ENCODE measurements at places on chromosomes 2 and 18.

DNA sequence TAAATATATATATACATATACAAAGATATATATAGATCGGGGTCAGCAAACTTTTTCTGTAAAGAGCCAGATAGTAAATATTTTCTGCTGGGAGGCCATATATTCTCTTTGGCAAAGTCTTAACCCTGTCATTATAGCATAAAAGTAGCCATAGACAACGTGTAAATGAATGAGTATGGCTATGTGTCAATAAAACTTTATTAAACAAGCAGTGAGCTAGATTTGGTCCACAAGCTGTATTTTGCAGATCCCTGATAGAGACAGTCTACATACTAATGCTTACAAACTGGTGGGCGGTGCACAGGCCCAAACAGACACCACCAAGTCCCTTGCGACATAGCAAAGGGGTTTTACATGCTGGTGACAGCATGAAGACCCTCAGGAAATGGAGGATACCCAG lies 30.3 kb downstream of the SLC14A2 start:
- DNase-seq, result no peak

- DNase-seq, result no peak
Observed at GRCh38 chr2:195413944-195414343, 243.1 kb upstream of the SLC39A10 start.

DNA sequence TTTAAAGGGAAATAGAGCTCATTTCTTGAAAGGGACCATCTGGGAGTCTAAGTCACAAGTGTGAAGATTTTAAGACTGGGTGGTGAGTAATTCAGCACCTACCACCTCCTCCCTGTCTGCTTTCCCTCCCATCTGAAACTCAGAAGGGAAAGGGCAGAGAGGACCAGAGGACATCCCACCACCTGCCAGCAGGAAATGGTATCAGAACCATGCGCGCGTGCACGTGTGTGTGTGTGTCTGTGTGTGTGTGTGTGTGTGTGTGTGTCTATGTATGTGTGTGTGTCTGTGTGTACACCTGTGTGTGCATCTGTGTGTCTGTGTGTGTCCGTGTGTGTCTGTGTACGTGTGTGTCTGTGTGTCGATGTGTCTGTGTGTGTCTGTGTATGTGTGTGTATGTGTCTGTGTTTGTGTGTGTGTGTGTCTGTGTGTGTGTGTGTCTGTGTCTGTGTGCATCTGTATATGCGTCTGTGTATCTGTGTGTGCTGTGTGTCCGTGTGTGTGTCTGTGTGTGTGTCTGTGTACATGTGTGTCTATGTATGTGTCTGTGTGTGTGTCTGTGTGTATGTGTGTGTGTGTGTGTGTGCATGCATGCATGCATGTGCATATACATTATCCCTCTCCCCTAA lies 76.8 kb downstream of the ZFP36L2 start:
- no peak for DNase-seq

DNA sequence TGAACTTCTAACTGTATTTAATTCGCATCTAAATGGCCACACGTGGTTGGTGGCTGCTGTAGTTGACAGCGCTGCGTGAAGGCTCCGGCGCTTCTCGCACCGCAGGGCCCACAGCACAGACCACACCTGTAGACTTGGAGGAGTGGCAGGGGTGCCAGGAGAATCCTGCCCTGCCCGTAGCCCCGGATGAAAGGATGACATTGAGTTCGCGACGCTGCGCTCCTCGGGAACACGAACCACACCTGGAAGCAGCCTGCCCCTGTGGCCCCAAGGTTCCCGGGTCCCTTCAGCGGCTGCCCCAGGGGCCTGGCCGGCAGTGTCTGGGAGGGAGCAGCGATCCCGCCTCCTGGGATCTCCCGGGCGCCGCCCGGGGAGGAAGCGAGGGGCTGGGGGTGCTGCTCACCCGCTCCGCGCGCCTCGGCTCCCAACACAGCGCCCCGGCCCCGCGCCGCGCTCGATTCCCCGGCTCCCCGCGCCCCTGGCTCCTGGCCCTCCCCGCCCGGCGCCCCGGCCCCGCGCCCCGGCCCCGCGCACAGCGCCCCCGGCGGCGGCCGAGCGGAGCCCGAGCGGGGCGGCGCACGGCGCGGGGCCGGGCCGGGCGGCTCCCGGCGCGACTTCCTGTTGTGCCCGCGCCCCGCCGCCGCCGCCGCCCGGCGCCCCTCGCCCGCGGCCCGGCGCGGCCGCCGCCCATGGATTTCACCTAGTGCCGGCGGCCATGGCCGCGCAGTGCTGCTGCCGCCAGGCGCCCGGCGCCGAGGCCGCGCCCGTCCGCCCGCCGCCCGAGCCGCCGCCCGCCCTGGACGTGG lies at the start of gene RNPEPL1:
Gene RNPEPL1, plus strand, starts transcription at position 613 of the 806 bp plus-strand sequence. Its CDS starts 103 bp downstream, at position 716.
- DNase-seq, result no peak

- no peak for DNase-seq
Observed at GRCh38 chr2:188573453-188573852, 281.8 kb downstream of the GULP1 start.

Data from stimulated activated CD4-positive, alpha-beta T cell treated with anti-CD3 and anti-CD28 coated beads, Interleukin-1b, Interleukin-23, amount 100 ng/mL, for 1 hour (primary cell).